Fibroblast of upper back skin (primary cell): ENCODE measurements at places on chromosomes 11 and 22.

DNA sequence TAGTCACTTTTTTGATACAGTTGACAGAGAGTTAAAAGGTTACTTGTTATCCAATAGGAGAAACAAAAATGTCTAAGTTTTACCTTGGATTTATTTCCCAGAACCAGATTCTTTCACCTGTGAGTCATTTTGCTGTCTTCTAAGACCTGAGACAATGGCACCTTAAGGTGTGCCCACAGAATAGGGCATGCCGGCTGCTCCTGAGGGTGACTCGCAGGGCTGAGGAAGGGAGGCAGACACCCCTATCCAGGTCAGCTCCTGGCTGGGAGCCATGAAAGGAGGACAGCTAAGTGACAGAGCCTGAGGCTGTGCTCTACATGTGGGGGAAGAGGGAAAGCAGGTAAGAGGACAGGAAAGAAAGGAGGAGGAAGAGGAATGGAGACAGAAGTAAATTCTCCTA is 67.8 kb downstream of the RASSF10 start:
- no peak for DNase-seq

GRCh38 chr22:42596336-42596735 is 18.3 kb downstream of the POLDIP3 start:
- DNase-seq = no peak

DNA sequence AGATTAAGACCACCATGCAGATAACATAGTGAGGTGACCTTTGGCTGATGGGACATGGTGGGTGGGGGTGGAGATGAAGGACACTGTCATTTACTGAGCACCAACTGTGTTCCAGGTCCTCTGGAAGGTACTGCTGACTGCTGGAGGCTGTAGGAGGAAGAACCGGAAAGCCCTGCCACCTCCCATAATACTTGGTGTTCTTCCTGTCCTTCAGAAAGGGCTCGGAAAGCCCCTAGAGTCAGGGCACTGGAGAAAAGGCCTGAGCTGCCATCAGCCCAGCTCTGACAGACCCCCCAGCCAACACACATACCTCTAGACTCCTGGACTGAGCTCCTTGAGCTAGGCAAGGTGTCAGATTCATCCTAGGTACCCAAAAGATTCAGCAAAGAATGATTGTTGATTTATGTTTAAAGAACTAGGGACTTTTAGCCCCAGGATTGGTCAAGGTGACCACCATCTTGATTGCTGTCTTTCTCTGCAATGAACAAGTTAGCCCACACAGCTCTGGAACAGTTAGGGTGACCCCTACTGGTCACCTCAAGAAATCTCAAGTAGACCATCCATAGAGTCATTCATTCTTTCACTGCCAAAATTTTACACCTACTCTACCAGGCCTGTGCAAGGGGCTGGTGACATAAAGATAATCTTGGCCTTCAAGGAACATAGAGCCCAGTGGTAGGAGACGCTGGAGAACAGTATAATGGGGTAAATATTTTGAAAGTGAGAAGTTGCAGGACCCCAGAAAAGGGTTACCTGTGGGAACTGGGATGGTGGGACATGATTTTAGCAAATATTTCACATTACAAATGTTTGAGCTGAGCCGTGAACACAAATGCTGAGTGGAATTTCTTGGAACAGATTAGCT is 39.4 kb downstream of the IRAG1 start:
- peak; percentile 69 for DNase-seq

DNA sequence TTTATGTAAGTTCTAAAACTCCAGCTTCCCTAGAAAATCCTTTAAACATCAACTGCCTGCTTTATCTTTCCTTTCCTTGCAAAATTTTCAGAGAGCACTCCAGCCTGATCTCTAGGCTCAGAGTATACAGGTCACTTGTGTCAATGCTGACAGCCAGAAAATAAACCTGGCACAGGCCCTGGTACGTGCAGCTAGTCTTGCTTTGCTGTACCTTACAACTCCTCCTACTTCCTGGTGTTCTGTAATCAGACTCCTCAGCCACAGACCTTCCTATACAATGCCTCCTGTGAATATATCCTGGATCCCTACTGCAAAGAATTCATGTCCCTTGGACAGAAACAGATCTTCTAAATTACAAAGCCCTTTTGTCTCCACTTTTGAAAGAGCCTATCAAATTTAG is 24.2 kb upstream of the TMEM123 start:
- peak; percentile 24 for DNase-seq

- DNase-seq = no peak
Observed at GRCh38 chr11:1868636-1869291, 15.9 kb downstream of the LSP1 start.

DNA sequence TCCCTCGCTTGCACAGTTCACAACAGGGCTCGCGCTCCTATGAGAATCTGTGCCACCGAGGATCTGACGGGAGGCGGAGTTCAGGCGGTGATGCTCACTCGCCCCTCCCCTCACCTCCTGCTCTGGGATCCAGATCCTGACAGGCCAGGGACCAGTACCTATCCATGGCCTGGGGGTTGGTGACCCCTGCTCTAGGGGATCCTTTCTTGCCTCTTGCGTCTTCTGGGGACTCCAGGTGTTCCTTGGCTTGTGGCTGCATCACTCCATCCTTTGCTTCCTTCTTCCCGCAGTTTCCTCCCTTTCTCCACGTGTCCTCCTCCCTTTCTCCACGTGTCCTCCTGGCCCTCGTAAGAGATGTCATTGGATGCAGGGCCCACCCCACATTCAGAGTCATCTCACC is 30.6 kb upstream of the KRTAP5-7 start:
- DNase-seq = no peak

DNA sequence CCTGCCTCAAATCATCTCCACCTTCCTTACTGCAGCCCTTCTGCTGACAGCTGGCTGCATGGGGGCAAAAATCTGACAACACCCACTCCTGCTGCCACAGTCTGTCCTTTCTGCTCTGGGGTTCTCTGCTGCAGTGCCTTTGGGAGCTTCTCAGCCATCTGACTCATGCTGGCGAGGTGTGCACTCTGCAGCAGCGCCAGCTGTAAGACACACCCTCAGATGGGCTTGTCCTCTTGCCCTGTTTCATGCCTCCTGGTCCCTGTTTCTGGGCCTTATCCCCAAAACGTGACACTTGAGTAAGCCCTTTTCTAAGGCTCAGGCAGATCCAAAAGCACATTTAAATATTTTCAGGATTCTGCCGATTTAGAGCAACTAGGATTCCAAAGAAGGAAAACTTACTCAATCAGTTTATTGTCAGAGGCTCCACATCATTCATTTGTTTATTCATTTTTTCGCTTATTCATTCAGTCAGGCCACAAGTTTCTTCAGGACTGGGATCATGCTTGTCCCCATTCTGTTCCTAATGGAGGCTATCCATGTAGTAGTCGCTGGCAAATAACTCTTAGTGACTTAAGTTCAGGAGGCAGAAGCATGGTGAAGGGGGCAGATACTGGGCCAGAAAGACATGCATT is 60.2 kb downstream of the SMIM38 start:
- no peak for DNase-seq

- DNase-seq = no peak
Observed at GRCh38 chr11:120577041-120577440, 65.5 kb downstream of the GRIK4 start.

DNA sequence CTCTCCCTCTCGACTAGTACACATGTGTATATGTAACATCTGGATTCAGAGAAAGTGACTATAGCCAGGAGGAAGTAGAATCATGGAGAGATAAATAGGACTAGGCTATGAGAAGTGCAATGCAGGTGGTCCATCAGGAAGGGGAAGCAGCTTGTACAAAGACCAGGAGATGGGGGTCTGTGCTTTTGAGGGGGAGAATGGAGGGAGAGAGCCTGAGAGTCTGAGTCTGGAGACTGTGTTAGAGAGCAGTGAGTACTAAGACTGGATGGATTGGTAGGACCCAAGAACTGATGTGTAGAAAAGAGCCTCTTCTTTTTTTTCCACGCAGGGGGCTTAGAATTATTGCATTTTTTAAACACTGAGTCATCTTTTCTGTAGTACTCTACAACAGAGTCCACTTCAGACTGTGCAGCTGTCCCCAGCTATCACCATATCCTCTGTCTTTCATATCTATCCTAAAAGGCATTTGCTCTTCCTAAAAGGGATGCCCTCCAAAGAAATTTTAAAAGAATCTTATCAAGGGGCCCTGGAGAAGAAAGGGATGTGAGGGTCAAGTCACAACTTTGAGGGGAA is 80.4 kb downstream of the BDNF start:
- peak; percentile 17 for DNase-seq

- no peak for DNase-seq
Observed at GRCh38 chr22:38513063-38513462, 7.0 kb upstream of the DDX17 start.

DNA sequence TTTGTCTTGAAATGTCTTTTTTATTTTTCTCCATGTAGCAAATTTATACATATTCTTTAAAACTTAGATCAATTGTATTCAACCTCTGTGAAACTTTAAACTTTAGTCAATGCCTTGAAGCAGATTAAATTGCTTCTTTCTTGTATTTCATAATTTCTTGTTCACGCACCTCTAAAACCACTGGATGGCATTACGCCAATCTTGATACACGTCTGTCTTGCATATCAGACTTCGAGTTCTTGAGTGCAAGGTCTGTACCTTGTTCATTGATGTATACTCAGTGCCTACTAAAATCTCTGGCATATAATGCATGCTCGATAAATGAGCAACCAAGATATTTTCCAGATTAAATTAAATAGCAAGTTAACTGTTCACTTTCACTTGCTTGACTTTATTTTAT is 236.8 kb downstream of the CASP12 start:
- DNase-seq = no peak

DNA sequence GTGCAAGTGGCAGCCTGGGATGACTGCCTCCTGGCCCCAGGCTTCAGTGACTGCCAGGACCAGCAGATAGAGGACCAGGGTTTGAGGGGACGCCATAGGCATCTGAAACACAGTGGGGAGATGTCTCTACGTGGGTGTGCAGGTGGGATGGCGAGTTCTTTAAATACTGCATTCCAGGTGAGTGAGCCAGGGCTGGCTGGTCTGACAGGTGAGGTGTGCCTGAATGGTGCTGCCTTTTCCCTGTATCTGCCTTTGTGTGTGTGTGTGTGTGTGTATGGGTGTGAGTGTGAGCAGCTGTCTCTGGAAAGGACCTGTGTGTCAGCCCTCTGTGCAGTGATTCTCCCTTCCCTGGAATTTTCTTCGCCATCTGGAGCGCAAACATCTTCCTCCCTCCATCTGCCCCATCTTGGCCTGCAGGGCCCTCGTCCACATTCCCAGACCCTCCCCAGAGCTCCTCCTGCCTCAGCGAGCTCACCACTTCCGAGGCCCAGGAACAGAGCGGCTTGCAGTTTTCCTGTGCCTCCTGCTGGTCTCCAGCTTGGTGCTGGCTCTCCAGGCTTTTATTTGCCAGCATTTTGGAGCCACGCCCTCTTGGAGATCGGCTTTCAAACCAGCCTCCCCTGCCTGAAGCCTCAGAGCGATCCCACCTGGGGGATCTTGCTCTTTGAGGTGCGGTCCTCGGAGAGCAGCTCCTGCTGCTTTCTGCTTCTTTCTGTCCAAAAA is at the start of gene GPHA2:
TSS of gene GPHA2 (minus strand) at position 535 of the 723 bp plus-strand sequence. CDS start at position 102, 433 bp downstream.
- DNase-seq = peak; percentile 41

GRCh38 chr22:28918550-28919271 is 35.3 kb downstream of the ZNRF3 start:
- no peak for DNase-seq

DNA sequence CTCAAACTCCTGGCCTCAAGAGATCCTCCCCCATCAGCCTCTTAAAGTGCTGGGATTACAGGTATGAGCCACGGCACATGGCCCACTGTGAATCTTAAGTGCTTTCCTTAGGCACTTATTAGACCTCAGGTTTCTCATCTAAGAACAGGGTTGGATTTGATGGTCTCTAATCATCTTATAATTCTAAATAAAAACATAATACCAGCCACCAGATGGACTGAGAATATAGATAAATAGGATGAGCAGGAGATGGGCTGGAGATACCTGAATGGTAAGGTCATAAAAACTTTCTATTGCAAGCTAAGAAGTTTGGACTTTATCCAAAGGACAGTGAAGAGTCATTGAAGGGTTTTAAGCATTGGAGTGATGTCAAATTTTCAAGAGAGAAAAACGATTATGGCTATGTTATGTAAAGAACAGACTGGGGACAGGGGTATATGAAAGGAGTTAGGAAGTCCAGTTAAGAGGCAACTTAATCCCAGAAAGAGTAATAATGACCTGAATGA is 85.2 kb downstream of the RELT start:
- peak; percentile 46 for DNase-seq

DNA sequence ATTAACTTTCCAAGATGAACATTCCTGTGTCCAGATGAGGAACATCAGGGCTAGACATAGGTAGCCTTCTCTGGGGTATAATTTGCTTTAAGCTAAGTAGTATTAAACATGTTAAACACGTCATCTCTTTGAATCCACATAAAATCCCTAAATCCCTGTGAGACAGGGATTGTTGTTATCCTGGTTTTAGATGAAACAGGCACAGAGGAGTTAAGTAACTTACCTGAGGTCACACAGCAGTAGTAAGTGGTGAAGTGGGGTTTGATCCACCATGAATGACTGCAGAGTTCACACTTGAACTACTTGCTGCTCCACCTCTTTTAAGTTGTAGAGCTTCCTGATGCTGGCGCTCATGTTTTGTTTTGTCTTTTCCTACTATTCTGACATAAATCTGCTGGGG is 82.6 kb upstream of the NNMT start:
- DNase-seq = no peak

GRCh38 chr11:37811349-37811748 is 1213.3 kb upstream of the RAG2 start:
- DNase-seq = no peak

DNA sequence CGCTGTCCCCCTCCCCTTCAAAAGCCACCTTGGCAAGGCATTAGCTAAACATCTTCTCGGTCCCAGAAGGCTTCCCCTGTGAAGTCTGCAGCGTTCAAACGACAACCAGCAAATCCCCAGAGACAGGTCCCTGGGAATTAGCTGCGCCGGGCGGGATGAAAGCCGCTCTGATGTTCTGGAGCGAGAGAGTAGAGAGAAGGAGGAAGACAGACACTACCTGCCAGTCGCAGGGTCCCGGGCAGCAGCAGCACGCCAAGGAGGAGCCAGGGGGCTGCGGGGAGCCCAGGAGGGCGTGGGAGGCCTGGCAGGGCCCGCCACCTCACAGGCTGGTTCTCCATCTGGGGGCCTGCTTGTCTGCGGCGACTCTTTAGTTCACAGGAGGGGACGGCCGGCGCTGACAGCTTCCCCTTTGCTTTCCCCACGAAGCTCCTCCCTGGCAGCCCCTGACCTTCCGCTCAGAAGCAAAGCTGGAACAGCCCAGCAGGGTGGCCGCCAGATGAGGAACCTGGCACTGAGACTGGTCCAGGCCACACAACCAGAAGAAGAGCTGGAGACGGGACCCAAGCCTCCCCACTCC is at the start of gene NFAM1:
TSS of gene NFAM1 (minus strand) at position 384 of the 577 bp plus-strand sequence. CDS start at position 338, 46 bp downstream.
- DNase-seq = no peak

GRCh38 chr11:120633616-120634393 is 122.3 kb downstream of the GRIK4 start:
- DNase-seq = no peak

- DNase-seq = no peak
Observed at GRCh38 chr11:118592616-118593367, 14.6 kb upstream of the PHLDB1 start.

GRCh38 chr22:43917521-43917920 is 6.1 kb upstream of the PNPLA3 start:
- DNase-seq = no peak

DNA sequence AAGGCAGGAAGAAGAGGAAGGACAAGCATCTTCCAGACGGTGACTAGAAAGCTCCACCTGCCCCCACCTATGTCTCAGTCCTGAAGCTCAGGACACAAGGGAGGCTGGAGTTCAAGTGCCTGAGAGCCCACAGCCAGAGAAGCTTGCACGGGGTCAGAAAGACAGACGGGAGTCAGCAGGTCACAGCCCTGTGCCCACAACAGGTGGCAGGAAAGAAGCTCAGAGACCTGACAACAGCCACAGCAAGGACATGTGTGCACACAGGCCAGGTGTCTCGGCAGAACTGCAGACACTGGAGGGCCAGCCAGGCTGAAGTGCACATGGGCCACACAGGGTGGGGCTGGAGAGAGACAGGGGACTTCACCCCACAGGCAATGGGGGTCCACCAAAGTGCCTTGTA is 37.2 kb upstream of the MOB2 start:
- no peak for DNase-seq
